Activated CD4-positive, alpha-beta memory T cell treated with anti-CD3 and anti-CD28 coated beads for 36 hours (primary cell): ENCODE measurements at places on chromosomes 16 and 17.

GRCh38 chr17:19940722-19941464 lies 36.7 kb downstream of the AKAP10 start:
- no peak for DNase-seq

- DNase-seq = no peak
Observed at GRCh38 chr16:81483064-81483969, 38.7 kb downstream of the CMIP start.

DNA sequence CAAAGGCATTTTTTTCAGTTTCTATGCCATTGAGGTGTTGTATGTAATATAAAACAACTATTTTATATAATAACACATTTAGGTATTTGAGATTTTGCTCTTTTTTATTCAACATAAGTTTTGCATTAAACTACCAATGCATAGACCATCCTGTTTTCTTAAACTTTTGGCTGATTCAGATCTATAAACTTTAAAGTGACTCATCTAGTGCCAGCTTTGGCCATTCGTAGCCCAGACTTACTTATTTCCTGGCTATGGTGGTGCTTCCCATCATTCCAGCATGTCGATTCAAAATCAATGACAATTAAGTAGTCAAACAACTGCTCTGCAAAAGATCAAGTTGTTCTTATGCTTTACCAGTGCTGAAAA lies 3.1 kb downstream of the ERI2 start:
- no peak for DNase-seq

DNA sequence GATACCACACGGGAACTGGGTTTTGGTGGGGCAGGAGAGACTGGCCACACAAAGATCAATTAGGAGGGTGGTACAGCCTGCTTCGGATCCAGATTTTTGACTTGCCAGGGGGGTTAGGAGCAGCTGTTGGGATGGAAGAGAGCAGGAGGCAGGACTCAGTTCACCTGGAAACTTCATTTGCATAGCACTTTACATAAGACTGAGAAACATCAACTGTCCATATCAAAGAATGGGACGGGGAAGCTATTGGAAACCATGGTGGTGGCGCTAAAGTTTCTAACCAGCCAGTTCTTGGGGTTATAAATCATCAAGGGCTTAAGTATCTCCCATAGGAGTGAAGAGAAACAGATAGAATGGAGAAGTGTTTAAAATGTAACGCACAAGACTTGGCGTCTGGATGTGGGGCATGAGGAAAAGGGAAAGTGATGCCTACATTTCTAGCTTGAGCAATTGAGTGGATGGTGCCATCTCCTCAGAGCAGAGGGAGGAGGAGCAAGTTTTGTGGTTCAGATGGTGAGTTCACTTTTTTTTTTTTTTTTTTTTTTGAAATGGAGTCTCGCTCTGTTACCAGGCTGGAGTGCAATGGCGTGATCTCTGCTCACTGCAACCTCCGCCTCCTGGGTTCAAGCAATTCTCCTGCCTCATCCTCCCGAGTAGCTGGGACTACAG lies 6.4 kb upstream of the SRCAP start:
- DNase-seq = no peak

- DNase-seq = no peak
Observed at GRCh38 chr16:87233928-87234327, 83.3 kb downstream of the C16orf95 start.

- no peak for DNase-seq
Observed at GRCh38 chr17:35132099-35132498, 10.0 kb downstream of the NLE1 start.

GRCh38 chr17:17545031-17545820 lies 46.3 kb downstream of the PEMT start:
- no peak for DNase-seq

DNA sequence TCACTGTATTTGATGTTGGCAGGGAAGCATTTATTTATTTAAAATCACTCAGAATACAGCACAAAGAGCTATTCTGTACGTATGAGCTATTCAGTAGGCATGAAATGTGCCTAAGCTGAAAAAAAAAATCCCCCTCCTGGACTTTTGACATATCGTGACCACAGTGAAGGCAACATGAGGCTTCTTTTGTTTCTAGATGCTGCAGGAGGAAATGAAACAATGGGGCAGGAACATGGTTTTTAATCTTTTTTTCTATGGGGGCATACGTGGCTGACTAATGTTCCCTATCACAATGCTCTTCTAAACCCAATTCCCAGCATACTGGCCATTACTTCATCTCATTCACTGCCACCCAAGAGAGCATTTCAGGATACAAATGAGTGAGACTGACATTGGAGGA lies 191.0 kb upstream of the PMFBP1 start:
- DNase-seq = no peak

GRCh38 chr16:65075877-65076276 lies 46.0 kb downstream of the CDH11 start:
- DNase-seq = no peak

DNA sequence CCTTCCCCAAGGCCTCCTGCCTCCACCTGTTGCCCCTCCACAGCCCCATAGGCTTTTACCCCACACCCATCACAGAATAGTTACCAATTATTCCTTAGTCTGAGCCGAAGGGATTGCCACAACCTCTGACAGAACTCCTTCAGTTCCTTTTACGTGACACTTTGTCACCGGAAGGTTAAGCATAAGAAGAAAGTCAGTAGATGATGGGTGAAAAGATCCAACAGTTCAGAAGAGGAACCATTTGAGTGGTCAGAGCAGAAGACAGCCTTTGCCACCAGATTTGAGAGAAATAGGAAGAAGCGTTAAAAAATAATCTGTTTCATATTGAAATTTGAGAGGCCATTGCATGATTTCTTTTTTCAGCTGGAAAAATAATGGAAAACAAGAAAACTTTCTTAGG lies 1.2 kb downstream of the SRR start:
- no peak for DNase-seq

- no peak for DNase-seq
Observed at GRCh38 chr16:21028728-21029127, 121.9 kb downstream of the DNAH3 start.

GRCh38 chr17:42179911-42180410 lies 981 bp downstream of the KCNH4 start:
- peak; percentile 39 for DNase-seq

- no peak for DNase-seq
Observed at GRCh38 chr16:57755726-57756423, 20.3 kb downstream of the KATNB1 start.

DNA sequence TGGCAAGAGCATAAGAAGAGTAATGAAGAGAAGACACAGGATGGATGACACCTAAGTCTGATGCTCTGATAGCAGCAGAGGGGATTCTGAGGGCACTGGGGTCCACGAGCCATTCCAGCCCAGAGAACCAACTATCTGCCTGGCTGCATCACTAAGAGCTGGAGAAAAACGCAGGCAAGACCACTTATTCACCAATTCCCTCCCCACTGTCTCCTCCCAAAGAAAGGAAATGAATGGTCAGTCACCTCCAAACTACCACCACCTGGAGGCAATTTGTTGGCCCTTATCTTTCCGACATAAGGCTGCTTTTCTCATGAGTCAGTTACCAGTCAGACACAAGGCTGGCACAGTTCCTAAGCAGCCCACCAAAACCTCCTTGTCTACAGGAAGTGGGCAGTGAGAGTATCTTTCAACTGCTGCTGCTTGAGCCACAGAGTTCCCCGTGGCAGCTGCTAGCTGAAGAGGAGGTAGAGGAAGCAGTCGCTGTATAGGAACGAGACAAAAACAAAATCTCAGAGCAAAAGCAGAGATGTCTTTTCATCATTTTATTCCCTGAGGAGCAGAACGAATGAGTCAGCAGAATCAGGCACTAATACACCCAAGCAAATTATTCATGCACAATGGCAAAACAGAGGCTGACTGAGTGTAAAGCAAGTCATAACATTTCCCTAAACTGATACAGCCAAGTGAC lies 111.1 kb downstream of the SMG6 start:
- peak; percentile 79 for DNase-seq

- DNase-seq = no peak
Observed at GRCh38 chr17:2423271-2423670, 22.4 kb upstream of the MNT start.

- DNase-seq = peak; percentile 34
Observed at GRCh38 chr16:16062023-16062937, 112.9 kb downstream of the ABCC1 start.

- DNase-seq = no peak
Observed at GRCh38 chr16:30030841-30031413, at the start of gene TLCD3B. TSS of gene TLCD3B (minus strand) at chr16:30031271. CDS start at chr16:30030527, 744 bp downstream.

DNA sequence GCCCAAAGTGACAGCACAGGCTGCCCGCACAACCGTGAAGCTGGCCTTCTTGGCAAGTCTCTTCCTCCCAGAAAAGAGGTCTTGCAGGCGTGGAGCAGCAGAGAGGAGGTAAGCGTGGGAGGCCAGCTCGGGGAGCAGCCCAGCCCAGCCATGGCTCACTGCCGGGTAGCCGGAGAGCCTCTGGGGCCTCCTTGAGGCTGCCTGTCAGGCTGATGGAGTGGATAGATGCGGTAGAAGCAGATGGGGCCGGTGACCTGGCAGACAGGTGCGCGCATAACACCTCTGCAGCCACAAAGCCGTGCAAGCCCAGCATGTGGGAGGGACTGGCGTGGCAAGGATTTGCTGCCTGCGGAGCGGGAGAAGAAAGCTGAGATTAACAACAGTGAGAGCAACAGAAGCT lies 17.1 kb upstream of the DOK4 start:
- no peak for DNase-seq

GRCh38 chr17:10793256-10793655 lies 10.6 kb downstream of the TMEM238L start:
- DNase-seq = no peak

GRCh38 chr16:31471875-31472708 lies at the start of gene TGFB1I1:
TSS of gene TGFB1I1 (plus strand) at chr16:31472152. CDS start at chr16:31472189, 37 bp downstream.
- DNase-seq = no peak

- DNase-seq = peak; percentile 39
Observed at GRCh38 chr16:81445966-81446906, 1.6 kb downstream of the CMIP start.

DNA sequence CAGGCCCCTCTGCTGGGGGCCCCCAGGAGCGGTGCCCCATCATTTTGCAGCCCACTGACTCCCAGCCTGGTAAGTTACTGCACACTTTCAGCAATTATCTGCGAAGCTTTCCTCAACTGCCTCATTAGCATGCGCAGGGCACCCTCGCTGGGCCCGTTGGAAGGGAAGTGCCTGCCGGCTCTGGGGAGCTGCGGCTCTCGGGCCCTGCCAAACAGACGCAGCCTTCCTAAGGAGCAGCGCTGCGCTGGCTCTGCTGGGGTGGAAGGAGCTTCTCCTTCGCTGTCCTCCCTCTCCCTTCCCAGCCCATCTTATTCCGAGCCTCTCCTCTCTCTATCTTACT lies 71.0 kb downstream of the RBBP6 start:
- DNase-seq = peak; percentile 24
